SJCRH30 (cell line): ENCODE measurements at places on chromosomes 4 and X.

DNA sequence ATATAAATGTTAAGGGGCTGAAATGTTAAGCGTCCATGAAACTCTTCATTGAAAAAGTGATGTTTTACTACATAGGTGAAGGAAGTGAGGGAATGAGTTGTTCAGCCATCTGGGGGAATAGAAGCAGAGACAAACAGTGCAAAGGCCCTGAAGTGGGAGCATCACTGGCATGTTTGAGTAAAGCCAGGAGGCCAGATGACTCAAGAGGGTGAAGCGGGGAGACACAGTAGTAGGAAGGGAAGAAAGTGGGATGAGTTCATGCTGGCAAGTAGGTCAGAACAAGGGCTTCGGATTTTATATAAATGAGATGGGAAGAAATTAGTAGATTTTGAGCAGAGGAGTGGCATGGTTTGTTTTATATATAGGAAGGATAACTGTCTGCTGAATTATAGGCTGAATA lies 112.5 kb upstream of the MAP9 start:
- no peak for DNase-seq
- H3K36me3 ChIP-seq, result no peaks in the 10 kb centered on the region
- no peaks in the 10 kb centered on the region for H3K4me1 ChIP-seq
- no peak overlapping the region for H3K27ac ChIP-seq
- H3K27me3 ChIP-seq, result no peaks in the 10 kb centered on the region

DNA sequence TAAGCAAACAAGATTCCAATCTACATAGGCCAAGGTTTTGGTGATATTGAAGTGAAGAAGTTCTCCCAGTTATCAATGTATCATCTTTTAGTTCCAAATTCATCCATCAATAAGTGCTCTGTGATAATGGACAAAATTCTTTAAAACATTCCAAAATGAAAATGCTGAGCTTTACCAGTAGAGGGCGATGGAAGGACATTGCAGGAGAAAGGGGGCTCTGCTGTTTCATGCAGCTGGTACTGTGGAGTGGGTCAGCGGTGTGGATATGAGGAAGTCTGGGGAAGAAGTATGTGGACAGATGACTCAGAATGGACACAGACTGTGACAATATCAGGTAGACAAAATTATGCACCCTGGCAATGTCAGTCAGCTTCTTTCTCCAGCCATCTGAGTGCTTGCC lies 46.6 kb upstream of the HS6ST2 start:
- H3K4me3 ChIP-seq, result no peak overlapping the region
- H3K4me1 ChIP-seq, result no peaks in the 10 kb centered on the region
- no peaks in the 10 kb centered on the region for H3K27me3 ChIP-seq
- no peaks in the 10 kb centered on the region for H3K36me3 ChIP-seq
- peak; percentile 50 for DNase-seq
- no peak overlapping the region for H3K27ac ChIP-seq

DNA sequence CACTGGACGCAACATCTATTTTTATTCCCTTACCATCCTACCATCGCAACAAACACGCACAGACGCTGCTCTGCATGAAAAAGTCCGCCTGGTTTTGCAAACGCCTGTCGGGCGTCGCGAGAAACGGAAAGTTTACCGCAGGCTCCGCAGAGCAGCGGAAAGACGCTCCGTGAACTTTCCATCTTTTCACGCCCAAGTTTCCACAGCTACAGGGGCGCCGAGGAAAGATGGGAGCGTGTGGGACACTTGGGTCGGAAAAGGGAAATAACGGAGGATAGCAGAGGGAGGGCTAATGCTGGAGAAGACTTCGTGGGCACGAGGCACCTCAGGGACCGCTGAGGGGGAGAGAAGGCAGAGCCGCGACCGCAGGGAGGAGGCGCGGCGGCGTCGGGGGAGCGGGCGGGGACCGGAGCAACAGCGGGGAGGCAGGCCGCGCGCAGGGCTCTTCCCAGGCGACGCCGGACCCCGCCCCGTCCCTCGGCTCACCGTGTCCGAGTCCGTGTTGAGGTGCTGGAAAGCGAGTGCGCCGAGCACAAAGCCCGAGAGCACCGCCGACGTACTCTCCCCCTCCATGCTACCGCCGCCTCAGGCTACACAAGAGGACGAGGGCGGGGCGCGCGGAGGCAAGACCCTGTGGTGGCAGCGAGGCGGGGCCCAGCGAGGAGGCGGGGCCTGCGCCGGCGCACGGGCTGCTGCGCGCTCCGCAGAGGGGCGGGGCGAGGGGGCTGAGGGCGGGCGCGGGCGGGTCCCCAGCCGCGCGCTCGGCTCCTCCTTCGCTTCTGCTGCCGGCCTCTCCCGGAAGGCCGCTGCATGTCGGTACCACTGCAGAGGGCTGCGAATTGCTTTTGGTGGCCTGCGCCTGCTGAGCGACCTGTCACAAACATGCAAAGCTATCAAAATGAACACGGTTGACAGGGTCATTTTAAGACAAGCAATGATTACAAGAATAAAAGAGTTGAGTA lies at the start of gene ABRAXAS1:
Gene ABRAXAS1 (minus strand): TSS at position 601 of the 962 bp plus-strand sequence. CDS start 28 bp downstream, at position 573.
- H3K27ac ChIP-seq, result peak within 1 kb of the TSS; percentile 64
- no peaks in the 10 kb centered on the region for H3K27me3 ChIP-seq

GRCh38 chrX:115894087-115894486 lies 276.5 kb upstream of the AGTR2 start:
- no peak overlapping the region for H3K4me3 ChIP-seq
- H3K27ac ChIP-seq, result no peak overlapping the region
- H3K36me3 ChIP-seq, result peaks cover 15% of the 10 kb centered on the region
- H3K27me3 ChIP-seq, result no peaks in the 10 kb centered on the region

- no peak for DNase-seq
- no peak overlapping the region for H3K4me3 ChIP-seq
- H3K27ac ChIP-seq, result no peak overlapping the region
- no peaks in the 10 kb centered on the region for H3K4me1 ChIP-seq
- no peaks in the 10 kb centered on the region for H3K36me3 ChIP-seq
Measured at GRCh38 chrX:51866210-51866609, 27.2 kb upstream of the MAGED1 start.

GRCh38 chr4:70628444-70628843 lies at the start of gene ENAM:
TSS of gene ENAM (plus strand) at chr4:70628744. CDS start at chr4:70629501, 757 bp downstream.
- no peaks in the 10 kb centered on the region for H3K4me1 ChIP-seq
- no peak within 1 kb of the TSS for H3K4me3 ChIP-seq
- no peaks in the 10 kb centered on the region for H3K27me3 ChIP-seq
- no peak for DNase-seq

DNA sequence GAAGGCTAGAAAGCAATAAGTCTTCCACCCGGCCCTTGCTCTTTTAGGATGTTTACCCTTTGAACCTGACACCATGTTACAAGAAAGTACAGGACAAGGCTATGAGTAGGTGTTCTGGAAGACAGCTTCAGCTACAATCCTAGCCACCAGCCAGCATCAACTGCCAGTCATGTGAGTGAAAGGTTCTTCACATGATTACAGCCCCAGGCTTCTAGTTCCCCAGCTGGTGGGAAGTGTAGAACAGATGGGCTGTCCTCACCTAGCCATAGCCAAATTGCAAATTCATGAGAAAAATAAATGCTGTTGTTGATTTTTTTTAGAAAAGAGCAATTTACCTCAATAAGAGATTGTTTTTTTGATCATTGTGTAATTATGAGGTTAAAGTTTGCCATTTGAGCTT lies 60.8 kb downstream of the GRXCR1 start:
- H3K27ac ChIP-seq, result no peak overlapping the region
- H3K4me1 ChIP-seq, result no peaks in the 10 kb centered on the region
- H3K36me3 ChIP-seq, result no peaks in the 10 kb centered on the region
- no peaks in the 10 kb centered on the region for H3K27me3 ChIP-seq

DNA sequence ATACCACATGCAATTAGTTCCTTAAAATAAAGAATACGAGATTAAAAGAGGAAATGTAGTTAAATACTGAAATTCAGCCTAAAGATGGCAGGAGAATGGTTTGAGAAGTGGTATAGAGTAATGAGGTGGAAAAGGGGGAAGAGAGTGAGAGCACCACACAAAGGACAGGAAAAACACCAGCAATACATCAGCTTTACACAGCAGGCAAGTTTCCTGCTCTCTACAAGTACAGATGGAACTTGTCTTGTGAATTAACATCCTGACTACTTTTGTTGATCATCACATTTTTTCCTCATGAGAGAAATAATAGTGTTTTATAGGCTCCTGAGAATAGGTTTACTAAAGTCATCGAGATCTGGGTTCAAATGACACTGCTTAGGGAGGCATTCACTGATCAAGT lies 2.9 kb upstream of the UNC5C start:
- no peaks in the 10 kb centered on the region; the same call in 1 of the 2 replicates for H3K27me3 ChIP-seq
- H3K36me3 ChIP-seq, result no peaks in the 10 kb centered on the region
- no peak overlapping the region for H3K27ac ChIP-seq
- H3K4me3 ChIP-seq, result no peak overlapping the region

GRCh38 chrX:94854251-94854650 lies 1180.2 kb downstream of the FAM133A start:
- DNase-seq, result no peak
- H3K4me1 ChIP-seq, result no peaks in the 10 kb centered on the region
- H3K36me3 ChIP-seq, result no peaks in the 10 kb centered on the region
- no peaks in the 10 kb centered on the region for H3K27me3 ChIP-seq
- no peak overlapping the region for H3K4me3 ChIP-seq

GRCh38 chrX:86237482-86237881 lies 89.2 kb downstream of the DACH2 start:
- no peaks in the 10 kb centered on the region for H3K36me3 ChIP-seq
- no peak overlapping the region for H3K27ac ChIP-seq
- no peak overlapping the region for H3K4me3 ChIP-seq
- DNase-seq, result no peak
- no peaks in the 10 kb centered on the region for H3K4me1 ChIP-seq
- no peaks in the 10 kb centered on the region for H3K27me3 ChIP-seq

DNA sequence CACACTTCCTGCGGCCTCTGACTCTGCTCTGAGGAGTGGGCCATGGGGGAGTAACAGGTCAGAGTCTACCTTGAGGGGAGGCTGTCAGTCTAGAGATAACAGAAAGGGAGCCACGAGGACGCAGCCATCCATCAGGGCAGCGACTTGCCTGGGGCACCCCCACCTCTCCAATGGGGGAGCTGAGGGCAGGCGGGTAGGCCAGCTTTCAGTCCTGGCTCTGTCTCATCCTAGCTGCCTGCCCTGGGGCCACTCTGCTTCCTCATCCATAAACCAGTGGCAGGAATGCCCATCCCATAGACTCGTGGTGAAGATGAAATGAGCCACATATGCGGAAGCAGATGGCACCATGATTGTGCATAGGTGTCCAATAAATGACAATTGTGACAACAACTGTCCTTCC lies 13.2 kb downstream of the MAGED2 start:
- DNase-seq, result no peak
- no peak overlapping the region for H3K4me3 ChIP-seq
- no peaks in the 10 kb centered on the region for H3K36me3 ChIP-seq
- no peaks in the 10 kb centered on the region for H3K4me1 ChIP-seq
- no peak overlapping the region for H3K27ac ChIP-seq

DNA sequence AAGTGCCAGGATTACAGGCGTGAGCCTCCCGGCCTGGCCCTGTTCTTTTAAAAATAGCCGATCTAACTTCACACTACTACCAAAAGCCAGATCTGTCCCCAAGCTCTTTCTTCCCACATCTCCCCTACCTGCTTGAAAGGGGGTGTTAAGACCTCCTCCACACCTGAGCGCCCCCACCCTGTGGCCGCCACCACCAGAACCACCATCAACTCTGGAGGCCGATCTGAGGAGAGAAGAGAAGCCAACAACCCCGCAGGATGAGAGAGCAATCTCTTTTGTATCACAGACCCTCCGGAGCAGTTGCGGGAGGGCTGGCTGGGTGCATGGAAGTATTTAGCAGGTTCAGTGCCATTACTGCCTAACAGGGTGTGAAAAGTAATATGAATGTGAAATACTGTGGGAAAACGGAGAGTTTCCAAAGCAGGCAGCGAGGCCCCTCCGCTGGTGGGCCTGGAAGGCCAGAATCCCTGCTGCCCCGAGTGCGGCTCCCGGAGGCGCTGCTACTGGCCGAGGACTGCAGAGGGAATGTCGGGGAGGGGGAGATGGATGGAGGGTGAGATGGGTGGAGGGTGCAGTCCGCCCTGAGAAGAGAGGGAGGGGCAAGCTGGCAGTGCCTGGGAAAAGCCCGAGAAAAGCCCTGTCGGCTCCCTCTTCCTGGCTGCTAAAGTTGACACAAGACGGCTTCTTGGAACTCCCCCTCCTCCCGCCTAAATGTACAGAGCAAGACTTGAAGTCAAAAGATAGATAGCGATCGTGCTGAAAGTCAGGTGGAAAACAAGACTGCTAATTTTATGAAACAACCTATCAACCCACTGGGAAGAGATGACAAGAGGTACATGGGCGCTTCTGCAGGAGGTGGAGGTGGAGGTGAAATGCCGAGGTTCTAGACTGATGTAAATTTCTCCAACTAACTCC lies 22.3 kb downstream of the HAND2 start:
- H3K36me3 ChIP-seq, result no peaks in the 10 kb centered on the region
- no peak overlapping the region for H3K4me3 ChIP-seq
- no peaks in the 10 kb centered on the region for H3K4me1 ChIP-seq

GRCh38 chr4:163493643-163494359 lies 689 bp upstream of the TMA16 start:
- H3K27me3 ChIP-seq, result no peaks in the 10 kb centered on the region
- no peaks in the 10 kb centered on the region for H3K4me1 ChIP-seq
- no peak for DNase-seq
- peak overlapping the region; percentile 88 for H3K4me3 ChIP-seq
- H3K36me3 ChIP-seq, result no peaks in the 10 kb centered on the region

DNA sequence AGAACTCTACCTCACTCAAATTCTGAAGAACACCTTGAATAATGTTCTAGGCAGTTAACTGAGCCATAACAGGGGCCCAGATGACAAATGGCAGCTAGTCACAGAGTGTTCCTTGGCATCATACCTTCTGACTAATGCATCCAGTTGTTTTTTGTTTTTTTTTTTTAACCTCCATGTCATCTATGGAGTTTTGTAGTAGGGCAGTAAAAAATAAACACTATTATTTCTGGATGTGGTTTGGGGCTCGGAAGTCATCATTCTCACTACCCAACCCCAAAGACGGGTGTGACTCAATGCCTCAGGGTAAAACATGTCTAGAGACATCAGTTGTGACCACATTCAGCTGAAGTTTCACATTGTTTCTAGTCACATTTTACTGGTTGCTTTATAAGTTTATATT lies 31.2 kb upstream of the MCF2 start:
- H3K4me3 ChIP-seq, result no peak overlapping the region
- peak overlapping the region; percentile 53 for H3K27ac ChIP-seq
- no peaks in the 10 kb centered on the region; the same call in none of the 2 replicates for H3K36me3 ChIP-seq
- peak; percentile 19 for DNase-seq
- H3K4me1 ChIP-seq, result peaks cover 11% of the 10 kb centered on the region

- H3K27ac ChIP-seq, result no peak overlapping the region
- H3K36me3 ChIP-seq, result no peaks in the 10 kb centered on the region
- H3K4me3 ChIP-seq, result no peak overlapping the region
- peaks cover 6% of the 10 kb centered on the region for H3K4me1 ChIP-seq
Measured at GRCh38 chrX:14027511-14028019, 2.1 kb downstream of the GEMIN8 start.

GRCh38 chr4:3637326-3638016 lies 105.2 kb upstream of the LRPAP1 start:
- peaks cover 7% of the 10 kb centered on the region; the same call in 1 of the 2 replicates for H3K27me3 ChIP-seq
- no peak for DNase-seq
- H3K4me1 ChIP-seq, result no peaks in the 10 kb centered on the region

DNA sequence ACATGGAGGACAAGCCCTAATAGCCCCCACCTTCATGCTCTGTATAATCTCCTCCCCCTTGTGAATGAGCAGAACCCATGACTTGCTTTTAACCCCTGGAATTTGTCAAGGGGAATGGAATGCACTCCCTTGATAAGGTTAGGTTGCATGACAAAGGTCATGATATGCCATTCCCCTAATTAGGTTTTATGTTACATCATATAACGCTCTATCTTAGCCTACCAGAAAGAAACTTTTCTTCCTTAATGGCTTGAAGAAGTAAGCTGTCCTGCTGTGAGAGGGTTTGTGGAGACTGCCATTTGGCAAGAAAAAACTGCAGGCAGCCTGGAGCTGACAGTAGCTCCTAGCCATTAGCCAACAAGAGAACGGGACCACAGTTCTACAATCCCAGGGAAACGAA lies 399.8 kb upstream of the MAD2L1 start:
- H3K4me3 ChIP-seq, result no peak overlapping the region
- peak; percentile 13 for DNase-seq
